ENCODE measurements at places on chromosomes 13 and 19. TPM values are rescaled to one million over a fixed set of nuclear protein-coding genes. Genes with fewer than 3 reads are reported as not detected.
A peak's percentile ranks its signal among the peaks of the same experiment; 100 is the strongest.

GRCh38 chr13:21894091-21894490 is 223.2 kb downstream of the FGF9 start:
- H3K4me1 ChIP-seq = no peaks in the 10 kb centered on the region
- no peaks in the 10 kb centered on the region for H3K27me3 ChIP-seq
- H3K27ac ChIP-seq = no peak overlapping the region
- no peak for DNase-seq
- no peak overlapping the region for H3K4me3 ChIP-seq

DNA sequence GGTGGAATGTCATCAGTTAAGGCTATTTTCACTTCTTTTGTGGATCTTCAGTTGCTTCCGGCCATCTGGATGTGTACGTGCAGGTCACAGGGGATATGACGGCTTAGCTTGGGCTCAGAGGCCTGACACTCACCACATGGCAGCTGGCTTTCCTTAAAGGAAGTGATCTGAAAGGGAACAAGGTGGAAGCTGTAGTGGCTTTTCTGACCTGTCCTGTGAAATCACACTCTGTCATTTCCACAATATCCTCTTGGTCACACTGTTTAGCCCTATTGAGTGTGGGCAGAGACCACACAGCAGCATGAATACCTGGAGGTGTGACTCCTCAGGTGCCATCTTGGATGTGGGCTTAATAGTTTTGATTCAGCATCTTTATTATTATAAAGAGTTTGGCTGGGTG is 4.5 kb upstream of the BAX start:
- no peak overlapping the region for H3K4me3 ChIP-seq
- H3K27me3 ChIP-seq = no peaks in the 10 kb centered on the region
- no peaks in the 10 kb centered on the region for H3K36me3 ChIP-seq
- H3K4me1 ChIP-seq = no peaks in the 10 kb centered on the region
- H3K27ac ChIP-seq = no peak overlapping the region

GRCh38 chr19:43726736-43727592 is 11.1 kb downstream of the IRGC start:
- H3K36me3 ChIP-seq = no peaks in the 10 kb centered on the region
- H3K27me3 ChIP-seq = no peaks in the 10 kb centered on the region
- no peak overlapping the region for H3K27ac ChIP-seq
- no peak overlapping the region for H3K4me3 ChIP-seq

DNA sequence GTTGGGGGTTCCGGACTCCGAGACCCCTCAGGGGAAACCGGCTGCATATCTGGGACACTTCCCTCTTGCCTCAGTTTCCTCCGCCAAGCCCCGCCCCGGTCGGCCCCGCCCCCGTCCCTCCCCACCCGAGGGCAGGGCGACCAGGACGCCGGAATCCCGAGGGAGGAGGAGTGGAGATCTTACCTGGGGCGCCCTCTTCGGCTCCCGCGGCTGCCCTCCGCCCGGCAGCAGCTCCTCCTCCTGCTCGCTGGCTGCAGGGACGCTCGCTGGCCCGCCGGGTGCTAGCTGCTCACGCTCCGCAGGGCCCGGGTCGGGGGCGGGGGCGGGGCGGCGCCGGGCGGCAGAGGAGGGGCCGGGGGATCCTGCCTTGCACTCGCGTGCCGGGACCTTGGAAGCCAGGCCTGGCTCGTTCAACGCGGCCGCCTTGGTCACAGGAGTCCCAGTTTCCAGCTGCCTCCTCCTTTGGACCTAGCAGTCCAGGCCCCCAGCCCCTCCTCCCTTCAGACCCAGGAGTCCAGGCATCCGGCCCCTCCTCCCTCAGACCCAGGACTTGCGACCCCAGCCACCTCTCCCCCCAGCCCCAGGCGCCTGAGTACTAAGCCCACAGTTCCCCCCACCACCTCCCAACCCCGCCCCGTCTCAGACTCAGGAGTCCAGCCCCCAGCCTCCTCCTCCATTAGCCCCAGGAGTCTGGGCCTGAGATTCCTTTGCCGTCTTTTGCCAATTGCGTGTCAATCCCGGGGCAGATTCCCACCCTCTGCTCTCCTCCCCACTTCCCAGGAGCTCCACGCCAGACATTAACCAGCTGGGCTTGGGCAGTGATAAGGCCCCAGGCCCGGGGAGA is at the start of gene NTF4:
Gene NTF4, minus strand, starts transcription at position 51 of the 844 bp plus-strand sequence. CDS start 2,821 bp downstream, outside the sequence.
- H3K27me3 ChIP-seq = no peaks in the 10 kb centered on the region
- H3K4me1 ChIP-seq = no peaks in the 10 kb centered on the region
- peak within 1 kb of the TSS; percentile 25 for H3K4me3 ChIP-seq

The SYCN gene
- total RNA-seq = 165 TPM

The RASAL3 gene
- total RNA-seq = 2.8 TPM

The CC2D1A gene
- total RNA-seq = 40.9 TPM

The DACT3 gene
- total RNA-seq = 8.6 TPM

The FAM83E gene
- 8.8 TPM for total RNA-seq
